Dermis microvascular lymphatic vessel endothelial cell (primary cell): ENCODE measurements at places on chromosomes 1 and 21.

GRCh38 chr1:155596864-155597263, 13.2 kb upstream of the MSTO1 start:
- no peak for DNase-seq

DNA sequence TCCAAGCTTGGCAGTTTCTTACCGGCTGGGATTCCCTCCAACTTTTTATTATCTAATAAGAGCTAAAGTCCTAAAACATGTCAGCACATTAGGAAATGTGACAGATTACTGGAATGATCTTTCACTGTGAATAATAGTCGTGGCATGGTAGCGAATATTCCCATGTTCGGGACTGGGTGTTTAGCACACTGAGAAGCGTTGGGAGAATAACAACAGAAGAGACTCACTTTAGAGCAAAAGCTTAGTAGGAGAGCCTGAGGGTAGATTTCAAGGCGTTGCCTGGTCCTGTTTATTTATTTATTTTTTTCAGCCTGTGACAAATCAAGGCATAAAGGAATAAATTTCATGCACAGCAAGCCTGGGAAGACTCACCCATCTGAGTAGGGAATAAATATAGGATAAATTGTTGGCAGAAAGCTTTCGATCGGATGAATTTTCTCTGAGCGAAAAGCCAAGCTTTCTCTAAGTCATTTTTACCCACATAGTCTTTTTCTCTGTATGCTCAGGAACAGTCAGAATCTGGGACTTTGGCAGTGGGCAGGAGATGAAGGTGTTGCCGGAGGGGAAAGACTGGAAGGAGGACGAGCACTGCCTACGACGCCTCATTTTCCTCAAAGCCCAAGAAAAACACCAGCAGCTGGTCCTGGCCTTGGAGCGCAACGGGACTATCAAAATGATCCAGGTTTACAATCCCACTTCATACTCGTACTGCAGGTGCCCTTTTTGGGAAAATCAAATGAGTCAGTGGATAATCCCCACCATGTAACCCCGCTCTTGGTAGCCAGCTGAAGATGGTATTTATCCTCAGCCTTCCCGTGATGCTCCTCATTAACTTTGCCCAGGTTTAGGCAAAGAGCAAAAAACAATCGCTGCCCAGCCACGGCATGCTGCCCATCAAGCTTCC, 97.2 kb downstream of the WDR64 start:
- DNase-seq: no peak

- no peak for DNase-seq
These were observed 95.2 kb downstream of the PRKAB2 start for GRCh38 chr1:147077081-147077480.

DNA sequence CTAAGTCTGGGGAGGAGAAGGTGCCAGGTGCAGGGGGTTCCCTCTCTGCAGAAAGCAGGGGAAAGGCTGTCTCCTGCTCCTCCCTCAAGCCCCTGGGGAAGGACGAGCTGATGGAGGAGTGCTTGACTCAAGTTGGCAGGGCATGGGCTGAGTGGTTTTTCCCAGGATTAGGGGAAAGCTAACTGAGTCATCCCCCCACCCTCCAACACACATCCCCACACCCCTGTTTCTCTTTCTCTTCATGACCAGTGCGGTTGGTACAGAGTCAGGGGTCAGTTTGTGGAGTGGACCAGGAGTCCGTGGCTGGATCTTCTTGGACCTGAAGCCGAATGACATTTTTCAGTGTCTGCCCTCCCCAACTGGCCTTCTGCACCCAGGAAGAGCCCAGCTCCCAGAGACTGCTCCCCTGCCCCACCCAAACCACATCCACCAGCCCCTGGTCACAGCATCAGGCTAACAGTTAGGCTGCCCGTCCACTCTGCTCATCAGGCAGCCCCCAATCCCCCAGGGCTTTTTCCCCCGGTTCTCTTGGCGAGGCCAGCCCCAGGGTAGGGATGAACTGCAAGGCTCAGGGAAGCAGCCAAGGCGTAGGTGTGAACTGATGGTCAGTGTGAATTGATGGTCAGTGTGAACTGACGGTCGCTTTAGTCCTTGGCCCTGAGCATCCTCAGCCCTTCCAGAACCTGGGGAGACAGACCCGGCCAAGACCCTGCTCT, 81.0 kb downstream of the PAX7 start:
- no peak for DNase-seq

DNA sequence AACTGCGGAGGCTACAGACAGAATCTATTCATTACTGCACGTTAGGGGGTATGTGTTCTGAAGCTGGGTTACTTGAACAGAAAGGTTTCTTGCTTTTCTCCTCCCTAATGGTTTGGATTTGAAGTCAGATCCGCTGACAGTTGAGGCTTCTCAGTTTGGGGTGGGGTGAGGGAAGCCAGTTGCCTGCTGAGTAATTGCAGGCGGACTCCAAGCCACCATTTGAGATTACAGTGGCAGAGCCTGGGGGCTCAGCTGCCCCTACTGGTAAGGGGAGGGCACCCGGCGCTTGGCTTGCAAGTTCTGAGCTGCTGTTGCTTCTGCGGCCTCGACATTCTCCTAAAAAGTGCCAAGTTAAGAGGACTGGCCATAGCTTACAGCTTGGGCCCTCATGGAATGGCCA, 2.0 kb downstream of the GRHL3 start:
- no peak for DNase-seq

DNA sequence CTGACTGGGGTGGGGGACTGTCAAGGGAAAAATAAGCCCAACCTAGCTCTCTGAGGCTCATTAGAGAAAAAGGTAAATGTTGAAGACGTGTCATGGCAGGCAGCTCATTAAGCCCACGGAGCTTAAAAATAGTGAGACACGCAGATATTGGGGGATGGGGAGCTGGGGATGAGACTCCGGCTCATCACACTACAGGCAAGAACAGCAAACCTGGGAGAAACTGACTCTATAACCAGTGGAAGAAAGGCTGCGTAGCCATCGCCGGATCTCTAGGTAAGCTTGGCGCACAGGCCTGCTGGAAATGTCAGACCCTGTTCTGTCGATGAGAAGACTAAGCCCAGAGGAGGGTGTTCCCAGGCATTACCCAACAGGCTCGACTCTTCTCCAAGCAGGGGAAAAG, 78.0 kb downstream of the SYT2 start:
- DNase-seq: no peak

- DNase-seq: no peak
These were observed 537.6 kb downstream of the MATN1 start for GRCh38 chr1:30185809-30186208.

GRCh38 chr1:154446292-154446691, 41.1 kb downstream of the IL6R start:
- no peak for DNase-seq

- no peak for DNase-seq
These were observed 719 bp downstream of the SOD1 start for GRCh38 chr21:31660259-31660565.

- DNase-seq: no peak
These were observed 29.4 kb upstream of the TMCO2 start for GRCh38 chr1:40218333-40218732.

DNA sequence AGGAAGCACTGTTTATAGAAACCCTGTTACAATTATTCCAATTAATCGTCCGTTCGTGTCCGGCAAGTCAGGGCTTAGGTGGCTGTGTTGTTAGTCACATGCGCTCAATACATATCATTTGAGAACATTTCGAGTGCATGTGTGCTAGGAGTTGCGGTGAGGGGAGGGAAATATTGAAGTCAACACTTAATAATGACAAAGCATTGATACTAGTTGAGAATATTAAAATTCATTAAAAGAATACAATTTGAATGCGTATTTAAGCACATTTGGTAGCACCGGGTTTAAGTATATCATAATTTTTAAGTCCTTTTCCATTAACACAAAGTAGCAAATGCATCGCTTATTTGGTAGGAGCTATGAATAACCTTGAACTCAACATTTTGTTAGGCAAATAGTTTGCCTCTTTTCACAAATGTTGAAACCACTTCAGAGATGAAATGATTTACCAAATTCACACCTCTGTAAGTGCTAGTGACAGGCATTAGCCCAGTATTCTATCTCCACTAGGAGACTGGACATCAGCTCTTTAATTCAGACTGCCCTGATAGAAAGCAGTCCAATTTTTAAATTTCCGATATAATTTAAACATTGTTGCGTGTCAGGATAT, 1.1 kb upstream of the SERBP1 start:
- no peak for DNase-seq

DNA sequence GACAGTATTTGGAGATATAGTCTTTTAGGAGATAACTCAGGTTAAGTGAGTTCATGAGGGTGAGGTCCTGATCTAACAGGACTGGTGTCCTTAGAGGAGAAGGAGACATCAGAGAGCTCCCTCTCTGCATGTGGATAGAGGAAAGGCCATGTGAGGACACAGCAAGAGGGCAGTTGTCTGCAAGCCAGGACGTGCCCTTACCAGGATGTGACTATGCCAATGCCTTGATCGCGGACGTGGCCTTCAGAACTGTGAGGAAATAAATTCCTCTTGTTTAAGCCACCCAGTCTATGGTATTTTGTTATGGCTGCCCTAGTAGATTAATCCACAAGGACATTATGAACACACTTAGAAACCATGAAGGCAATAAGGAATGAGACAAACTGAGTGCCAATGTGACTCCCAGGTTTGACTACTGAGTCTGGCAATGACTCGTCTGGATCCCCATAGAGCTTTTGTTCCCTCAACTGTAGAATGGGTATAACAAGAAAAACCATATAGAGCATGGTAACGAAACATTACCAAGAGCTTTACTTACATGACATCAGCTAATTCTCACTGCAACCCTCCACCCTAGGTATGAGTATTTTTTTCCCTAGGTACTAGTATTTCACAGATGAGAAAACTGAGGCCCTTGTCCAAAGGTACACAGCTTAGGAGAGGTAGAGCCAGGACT, 6.5 kb downstream of the URB1 start:
- DNase-seq: no peak

- DNase-seq: no peak
These were observed 313.7 kb downstream of the ST6GALNAC3 start for GRCh38 chr1:76388261-76388660.

DNA sequence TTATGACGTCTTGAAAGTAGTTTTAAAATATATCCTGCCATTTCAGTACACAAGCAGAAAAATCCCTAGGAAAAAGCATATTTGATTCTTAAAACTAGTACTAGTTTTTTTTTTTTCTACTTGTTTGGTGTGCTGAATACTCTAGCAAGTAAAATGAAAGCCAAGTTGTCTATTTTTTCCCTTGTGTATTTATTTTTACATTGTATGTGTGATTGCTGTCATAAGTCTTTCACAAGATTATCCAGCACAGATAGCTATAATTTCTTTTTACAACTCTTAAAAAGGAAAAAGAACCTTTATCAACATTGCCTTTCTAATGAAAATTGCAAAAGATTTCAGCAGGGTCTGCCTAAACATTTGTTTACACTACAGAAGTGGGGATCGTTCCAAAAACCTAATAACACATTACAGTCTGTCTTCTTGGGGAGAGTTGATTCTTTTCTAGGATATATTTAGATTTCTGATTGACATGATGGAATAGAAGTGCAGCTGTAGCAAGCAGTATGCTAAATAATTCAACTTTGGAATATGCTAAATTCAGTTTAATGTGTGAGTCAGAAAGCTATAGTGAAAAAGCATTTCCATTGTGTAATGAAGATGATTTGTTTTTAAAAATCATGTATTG, 2.5 kb downstream of the DR1 start:
- DNase-seq: no peak

DNA sequence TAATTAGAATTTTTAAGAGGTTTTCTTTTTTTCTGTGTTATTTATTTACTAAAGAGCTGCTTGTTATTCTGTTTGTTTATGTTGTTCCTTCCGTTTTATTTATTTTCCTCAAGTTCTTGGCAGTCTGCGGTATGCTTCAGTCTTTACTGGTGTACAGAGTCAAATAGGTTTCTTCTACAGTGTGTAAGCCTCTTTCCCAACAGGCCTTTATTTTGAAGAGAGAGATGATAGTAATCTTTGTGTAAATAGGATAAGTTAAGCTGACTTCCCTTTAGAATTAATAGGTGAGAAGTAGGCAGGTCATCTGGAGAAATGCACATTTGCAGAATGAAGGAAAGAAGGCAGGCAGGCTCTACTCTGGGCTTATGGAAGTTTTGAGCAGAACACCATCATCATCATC, 23.8 kb downstream of the MAST2 start:
- DNase-seq: no peak

GRCh38 chr1:91958926-91959325, 9.7 kb downstream of the BRDT start:
- no peak for DNase-seq

DNA sequence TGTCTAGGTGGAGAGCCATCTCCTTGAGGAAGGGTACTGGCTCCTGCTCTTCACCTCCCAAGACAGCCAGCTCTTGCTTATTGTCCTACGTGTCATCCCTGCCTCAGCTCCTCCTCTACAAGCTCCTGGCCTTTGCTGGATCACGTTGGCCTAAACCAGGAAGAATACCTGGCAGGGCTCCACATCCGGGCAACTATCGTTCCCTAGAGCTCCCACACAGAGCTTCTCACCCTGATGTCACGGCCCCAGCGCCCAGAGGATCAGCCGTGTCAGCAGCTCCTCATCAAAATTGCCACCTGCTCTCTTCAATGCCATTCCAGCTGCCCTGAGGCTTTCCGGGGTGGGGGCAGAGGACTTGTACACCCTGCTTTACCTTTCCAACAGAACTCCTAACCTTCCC, 1.9 kb upstream of the TPM3 start:
- peak; percentile 48 for DNase-seq
